Heart left ventricle (tissue), 16 donors: ENCODE measurements at places on chromosomes 3 and 15. TPM values are rescaled to one million over a fixed set of nuclear protein-coding genes. Genes with fewer than 3 reads are reported as not detected.

DNA sequence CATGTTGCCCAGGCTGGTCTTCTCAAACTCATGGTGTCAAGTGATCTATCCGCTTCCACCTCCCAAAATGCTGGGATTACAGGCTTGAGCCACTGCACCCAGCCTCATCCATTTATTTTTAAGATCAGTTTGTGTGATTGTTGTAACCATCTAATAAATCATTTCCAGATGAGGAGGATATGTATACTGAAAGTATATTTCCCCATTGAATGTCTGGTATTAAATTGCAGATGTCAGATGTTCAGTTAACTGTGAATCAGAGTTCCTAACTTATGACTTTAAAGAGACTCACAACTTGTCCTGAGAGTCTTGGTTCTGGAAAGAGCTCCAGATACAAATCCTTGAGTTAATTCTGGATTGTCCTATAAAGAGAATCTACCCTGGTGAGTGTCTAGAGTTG is 62.4 kb downstream of the TRIM71 start:
- no peak for DNase-seq

DNA sequence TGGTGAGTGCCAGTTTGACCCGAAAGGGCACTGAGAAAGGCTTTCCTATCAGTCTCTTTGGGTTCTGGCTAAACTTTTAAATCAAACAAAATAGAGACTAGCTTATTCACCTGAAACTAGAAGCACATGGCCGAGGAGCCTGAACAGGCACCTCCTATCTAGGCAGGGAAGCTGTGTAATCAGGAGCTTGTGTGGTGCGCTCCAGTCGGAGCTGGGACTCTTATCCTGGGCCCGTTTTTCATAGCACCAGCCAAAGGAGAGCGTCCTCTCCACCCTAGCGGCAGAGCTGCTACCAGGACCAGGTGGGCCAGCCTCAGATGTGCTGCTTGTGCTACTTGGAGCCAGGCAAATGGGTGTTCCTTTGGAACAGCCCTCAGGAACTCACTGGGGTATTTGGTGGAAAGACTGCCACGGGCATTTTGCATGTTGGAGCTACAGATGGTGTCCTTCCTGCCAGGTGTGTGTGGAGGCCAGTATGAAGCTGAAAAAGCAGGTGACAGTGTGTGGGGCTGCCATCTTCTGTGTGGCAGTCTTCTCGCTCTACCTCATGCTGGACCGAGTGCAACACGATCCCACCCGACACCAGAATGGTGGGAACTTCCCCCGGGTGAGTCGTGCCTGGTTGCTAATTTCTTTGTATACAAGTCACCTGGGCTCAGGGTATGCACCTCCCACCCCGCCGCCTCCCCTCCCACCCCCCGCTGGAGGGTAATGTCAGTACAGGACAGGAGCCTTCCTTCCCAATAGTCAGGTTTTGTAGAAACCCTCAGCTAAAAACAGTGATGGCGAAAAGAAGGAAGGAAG is 833 bp downstream of the MAN2A2 start:
- DNase-seq: peak; percentile 48

- DNase-seq: no peak
These were observed 290.9 kb downstream of the C3orf38 start for GRCh38 chr3:88440701-88441100.

- DNase-seq: peak; percentile 75
These were observed 1.5 kb upstream of the RBM15B start for GRCh38 chr3:51389423-51390183.

The GOLGA8J gene
- total RNA-seq: not detected
